AG04449 (cell line): ENCODE measurements at places on chromosomes 7 and 10.

DNA sequence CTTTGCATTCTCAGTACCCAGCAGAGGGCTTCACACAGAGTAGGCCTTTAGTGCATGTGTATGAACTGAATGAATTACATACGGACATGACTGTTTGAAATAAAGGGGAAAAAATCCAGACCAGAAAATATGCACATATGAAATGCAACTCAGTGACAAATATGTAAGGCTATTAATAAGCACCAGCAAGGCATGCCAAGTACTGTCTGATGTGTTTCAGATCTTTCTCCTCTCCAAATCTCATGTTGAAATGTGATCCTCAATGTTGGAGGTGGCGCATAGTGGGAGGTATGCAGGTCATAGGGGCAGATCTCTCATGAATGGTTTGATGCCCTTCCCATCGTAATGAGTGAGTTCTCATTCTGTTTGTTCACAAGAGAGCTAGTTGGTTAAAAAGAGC, 87.3 kb upstream of the TOMM7 start:
- no peak for DNase-seq

- DNase-seq: no peak
Measured at GRCh38 chr7:124643311-124643811, 122.2 kb downstream of the GPR37 start.

DNA sequence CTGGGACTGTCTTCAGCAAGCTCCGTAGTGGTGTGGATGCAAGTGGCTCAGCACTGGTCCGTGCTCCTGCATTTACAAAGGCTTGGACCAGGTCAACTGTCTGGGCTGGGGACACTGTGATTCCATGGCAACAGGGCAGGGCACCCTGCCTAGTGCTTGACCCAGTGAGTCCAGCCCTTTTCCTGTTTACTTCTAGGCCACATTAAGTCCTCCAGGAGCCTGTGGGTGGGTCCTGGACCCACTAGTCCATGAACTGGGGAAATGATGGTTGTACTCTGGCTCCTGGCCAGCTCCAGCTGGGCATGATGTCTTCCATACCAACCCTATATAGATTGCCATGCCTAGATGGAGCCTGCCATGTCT, 152.0 kb downstream of the RPS24 start:
- DNase-seq: no peak

GRCh38 chr7:129188372-129188891, at the start of gene SMO:
Gene SMO (plus strand): TSS chr7:129188633. CDS start chr7:129189152, 519 bp downstream.
- DNase-seq: no peak

- DNase-seq: no peak
Measured at GRCh38 chr10:78115135-78115853, 81.6 kb downstream of the RPS24 start.

- DNase-seq: no peak
Measured at GRCh38 chr7:106419455-106420182, 134.8 kb upstream of the NAMPT start.

DNA sequence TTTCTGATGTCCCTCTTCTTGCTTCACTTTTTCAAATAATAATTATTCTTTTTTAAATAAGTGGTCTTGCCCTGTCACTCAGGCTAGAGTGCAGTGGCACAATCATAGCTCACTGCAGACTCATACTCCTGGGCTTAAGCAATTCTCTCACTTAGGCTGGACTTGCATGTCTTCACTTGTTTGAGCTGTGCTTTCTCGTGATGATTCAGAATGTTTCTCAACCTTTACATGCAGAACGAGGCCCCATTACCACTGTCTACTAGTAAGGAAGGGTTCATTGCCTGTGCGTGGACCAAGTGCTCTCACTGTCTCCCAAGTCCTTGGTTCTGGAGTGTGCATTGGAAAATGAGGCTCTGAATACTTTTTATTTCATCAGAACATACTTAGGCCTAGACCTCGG, 468.6 kb upstream of the COBL start:
- DNase-seq: no peak

GRCh38 chr10:5500910-5501309, 1.5 kb upstream of the CALML5 start:
- no peak for DNase-seq

DNA sequence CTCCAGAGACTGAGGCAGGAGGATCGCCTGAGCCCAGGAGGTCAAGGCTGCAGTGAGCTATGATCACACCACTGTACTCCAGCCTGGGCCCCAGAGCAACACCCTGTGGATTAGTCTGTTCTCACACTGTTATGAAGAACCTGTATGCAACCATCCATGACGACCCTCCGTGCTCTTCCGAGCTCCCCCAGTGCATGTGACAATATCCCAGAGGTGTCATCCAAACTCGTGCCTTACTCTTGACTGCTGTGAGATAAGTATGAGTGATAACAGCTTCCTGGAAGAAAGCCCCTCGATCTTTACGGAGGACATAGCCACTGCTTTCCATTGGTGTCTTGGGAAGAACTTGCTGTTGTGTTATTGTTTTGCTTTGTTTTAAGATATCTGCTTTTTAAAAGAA, 591.9 kb downstream of the GALNT17 start:
- DNase-seq: no peak

DNA sequence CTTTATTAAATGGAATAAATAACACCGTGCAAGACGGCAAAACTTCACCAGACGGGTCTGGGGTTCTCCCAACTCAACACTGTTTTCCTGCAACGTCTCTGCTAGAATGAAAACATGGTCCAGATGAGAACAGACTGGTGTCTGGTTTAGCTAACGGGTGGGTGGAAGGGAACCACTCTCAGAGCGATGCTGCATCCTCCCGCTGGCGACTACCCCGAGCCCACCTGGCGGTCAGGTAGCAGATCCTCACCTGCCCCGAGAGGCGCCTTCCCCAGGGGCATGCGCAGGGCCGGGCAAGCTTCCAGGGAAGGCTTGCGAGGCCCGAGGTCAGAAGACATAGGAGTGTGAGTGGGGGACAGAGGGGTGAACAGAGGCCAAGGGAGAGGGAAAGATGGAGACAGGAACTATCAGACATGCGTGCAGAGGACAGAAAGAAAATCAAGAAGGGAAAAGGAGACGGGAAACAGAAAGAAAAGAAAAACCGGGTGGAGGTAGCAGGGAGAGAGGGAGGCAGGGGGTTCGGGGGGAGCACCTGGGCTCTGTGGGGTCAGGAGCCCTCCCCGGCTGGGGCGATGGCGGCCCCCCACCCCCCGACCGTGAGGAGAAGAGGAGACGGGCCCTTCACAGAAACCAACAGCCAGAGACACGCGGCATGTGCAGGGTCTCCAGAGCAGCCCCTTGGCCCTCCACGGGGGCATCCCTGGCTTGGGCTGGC, 222.0 kb downstream of the MAD1L1 start:
- no peak for DNase-seq

DNA sequence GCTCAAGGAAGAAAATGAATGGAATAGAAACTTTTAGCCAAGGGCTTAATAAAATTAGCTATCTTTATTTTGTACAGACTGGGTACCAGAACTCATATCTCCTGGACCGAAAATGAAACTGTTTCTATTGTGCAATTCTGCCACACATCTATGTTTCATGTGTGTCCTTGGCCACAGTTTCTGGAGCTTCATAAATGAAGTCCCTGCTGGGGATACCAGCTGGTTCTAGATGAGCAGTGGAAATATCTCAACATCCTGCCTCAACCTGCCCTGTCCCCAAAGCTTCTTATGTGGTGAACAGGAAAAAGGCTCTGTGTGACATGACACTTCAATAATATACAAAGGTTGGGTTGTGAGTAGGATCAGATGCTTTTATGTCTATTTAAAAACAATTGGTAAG, 310.1 kb upstream of the SORCS1 start:
- no peak for DNase-seq
